Iris pigment epithelial cell (primary cell): ENCODE measurements at places on chromosomes 11 and 22.
A peak's percentile ranks its signal among the peaks of the same experiment; 100 is the strongest.

GRCh38 chr11:12198251-12199222 lies 88.1 kb downstream of the MICAL2 start:
- no peak for DNase-seq

DNA sequence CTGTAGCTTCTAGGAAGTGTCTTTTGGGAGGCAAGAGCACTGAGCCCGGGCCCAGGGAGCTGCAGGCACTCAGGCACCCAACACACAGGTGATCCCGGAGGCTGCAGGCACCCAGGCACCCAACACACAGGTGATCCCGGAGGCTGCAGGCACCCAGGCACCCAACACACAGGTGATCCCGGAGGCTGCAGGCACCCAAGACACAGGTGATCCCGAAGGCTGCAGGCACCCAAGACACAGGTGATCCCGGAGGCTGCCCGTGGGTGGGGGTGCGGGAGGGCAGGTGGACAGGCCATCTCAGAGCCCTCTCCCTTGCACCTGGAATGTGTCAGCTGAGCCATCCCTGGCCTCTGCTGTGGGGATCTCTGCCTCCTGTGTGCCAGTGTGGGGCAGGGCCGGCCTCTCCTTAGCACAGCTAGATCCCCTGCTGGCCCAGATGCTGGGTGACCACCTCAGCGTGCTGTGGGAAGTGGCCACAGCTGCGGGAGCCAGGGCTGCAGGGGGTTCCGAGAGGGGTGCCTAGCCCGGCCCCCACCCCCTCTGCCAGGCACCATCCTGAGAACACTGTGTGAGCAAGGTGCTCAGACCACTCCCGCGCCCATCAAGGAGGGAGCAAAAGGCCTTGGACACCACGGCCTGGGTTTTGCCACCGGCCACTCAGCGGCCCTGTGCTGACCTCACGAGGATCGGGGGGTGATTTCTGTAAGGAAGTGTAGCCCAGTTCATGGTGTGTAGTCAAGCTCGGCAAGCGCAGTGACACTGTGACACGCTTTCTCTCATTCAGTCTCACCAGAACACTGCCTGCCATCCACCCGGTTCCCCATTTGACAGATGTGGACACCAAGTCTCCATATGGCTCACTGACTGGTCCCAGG lies 14.2 kb downstream of the MRGPRG start:
- DNase-seq: no peak

DNA sequence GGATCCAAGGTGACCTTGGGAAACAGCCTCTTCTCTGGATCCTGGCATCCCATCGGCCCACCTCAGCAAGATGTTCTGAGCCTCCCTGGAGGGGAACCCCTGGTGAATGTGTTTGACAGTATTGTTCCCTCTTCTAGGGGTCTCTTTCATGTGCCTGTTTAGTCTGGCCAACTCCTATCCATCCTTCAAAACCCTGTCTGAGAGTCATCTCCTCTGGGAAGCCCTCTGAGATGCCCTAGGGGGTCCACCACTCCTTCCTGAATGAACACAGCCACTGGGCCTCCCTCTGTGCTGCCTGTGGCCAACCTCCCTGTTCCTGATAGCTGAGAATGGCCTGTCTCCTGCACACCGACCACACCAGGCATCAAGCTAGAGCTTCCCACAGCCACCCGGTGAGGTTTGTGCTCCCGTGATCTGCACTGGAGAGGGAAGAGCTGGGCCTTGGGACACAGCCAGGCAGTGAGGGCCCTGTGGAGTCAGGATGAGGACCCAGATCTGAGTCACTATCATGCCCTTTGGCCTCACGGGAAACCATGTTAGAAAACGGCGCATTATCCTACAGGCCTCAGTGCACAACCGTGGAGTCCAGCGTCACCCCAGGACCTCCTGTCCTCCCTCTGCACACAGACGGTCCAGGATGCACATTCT lies 8.8 kb downstream of the WNT7B start:
- DNase-seq: peak; percentile 36

DNA sequence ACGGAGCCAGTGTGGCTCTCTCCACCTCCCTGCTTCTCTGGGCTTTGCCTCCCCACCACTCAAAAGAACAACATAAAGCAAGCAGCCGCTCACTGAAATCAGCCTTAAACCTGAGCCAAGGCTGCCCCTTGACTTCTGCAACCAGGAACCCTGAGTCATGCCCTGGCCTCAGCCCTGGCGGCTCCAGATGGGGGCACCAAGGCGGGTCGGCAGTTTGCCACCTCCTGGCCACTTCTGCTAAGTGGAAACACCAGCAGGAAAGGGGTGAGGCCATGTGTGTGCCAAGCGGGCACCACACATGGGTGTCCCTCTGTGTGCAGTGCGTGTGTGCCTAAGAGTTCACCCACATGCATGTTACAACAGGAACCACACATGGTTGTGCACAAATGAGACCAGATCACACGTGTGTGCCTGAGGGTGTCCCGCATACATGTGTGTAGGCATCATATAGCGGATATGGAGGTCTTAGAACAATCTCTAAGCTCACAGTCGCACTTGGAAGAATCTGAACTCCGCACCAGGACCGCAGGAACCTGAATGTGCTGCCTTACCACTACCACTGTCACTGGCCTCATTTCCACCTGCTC lies 221.2 kb downstream of the MN1 start:
- no peak for DNase-seq

GRCh38 chr11:5293028-5293427 lies 8.7 kb downstream of the OR51B4 start:
- DNase-seq: no peak

DNA sequence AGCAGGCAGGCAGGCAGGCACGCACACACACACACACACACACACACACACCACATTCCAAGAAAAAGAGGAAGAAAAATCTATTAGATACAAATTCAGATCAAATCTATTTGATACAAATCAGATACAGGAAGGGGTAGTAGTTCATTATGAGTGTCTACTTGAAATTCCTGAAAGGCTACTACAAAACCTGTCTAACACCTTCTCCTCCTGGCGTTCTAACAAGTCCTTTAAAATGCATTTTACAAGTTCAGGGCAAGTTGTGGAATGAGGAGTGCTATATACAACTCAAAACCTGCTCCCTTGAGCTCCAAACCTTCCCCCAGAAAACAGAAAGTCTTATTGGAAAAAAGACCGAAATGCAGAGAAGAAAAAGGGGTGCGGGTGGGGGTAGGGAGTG lies 476 bp downstream of the ARHGAP32 start:
- DNase-seq: no peak

GRCh38 chr11:116473206-116473769 lies 299.5 kb downstream of the BUD13 start:
- no peak for DNase-seq

GRCh38 chr11:54979375-54979774 lies 272.7 kb downstream of the OR4A5 start:
- DNase-seq: no peak

DNA sequence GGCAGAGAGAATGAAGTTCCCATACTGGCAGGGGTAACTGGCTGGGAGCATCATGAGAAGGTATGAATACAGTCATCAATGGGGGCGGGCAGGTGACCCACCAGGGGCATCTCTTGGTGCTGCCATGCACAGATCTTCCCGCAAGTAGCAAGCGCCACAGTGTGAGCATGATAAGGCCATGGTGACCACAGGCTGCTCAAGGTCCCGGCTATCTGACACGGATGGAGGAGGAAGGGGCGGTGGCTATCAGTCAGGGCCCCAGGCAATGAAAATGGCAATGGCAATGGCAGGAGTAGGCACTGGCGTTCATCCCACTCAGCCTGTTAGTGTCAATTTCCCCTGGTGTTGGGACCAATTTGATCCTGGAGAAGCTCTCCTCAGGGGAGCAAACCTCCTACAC lies 21.6 kb downstream of the ASCL2 start:
- no peak for DNase-seq

- DNase-seq: no peak
Observed at GRCh38 chr22:45207533-45207932, 33.2 kb downstream of the KIAA0930 start.

DNA sequence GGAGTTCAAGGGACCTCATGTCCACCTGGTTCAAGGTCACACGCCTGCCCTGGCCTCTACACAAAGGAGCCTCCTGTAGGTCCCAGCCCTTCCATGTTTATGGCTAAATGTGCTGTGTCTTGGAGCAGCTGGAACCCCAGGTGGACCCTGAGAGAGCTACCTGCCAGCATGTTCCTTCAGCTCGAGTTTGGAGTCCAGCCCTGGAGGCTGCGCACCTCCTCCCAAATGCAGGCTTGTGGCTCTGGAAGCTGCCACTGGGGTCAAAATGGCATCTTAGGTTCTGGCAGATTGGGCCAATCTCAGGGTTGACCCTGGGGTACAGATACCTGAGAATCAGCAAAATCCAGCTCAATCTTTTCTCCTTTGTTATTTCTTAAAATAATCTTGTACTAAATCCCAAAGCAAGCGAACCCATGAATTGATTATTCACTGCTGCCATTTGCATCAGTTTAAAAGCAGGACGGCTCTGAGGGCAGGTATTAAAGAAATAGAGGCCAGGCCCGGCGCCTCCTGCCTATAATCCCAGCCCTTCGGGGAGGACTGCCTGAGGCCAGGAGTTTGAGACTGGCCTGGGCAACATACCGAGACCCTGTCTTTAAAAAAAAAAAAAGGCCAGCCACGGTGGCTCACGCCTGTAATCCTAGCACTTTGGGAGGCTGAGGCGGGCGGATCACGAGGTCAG lies 2.9 kb downstream of the TNFRSF13C start:
- no peak for DNase-seq

DNA sequence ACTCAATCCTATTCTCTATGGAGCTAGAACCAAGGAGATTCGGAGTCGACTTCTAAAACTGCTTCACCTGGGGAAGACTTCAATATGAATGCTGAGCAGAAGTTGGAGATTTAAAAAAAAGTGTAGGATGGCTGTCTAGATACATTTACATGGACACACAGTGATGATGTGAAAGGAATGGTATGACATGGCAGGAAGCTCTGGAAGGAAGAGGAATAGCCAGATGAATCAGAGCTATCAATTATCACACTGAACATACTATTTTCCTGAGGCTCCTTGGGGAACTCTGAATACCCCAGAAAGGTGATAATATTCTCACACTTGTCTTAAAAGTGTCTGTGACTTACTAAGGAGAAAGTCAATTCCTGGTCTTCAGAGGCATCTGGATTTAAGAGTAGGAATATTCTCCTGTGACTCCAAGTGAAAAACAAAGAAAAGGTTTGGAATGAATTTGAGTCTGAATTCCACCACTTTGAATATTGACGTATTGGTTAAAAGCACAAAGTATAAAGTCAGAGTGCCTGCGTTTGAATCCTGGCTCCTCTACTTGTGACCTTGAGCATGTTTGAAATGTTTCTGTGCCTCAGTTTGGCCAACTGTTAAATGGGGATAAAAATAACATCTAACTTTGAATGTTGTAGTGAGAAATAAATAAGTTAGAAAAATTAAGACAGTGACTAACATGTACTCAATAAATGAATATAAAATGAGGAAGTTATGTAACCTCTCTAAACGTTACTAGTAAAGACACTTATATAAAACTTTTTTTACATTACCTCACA lies 1.3 kb downstream of the OR52D1 start:
- DNase-seq: no peak

DNA sequence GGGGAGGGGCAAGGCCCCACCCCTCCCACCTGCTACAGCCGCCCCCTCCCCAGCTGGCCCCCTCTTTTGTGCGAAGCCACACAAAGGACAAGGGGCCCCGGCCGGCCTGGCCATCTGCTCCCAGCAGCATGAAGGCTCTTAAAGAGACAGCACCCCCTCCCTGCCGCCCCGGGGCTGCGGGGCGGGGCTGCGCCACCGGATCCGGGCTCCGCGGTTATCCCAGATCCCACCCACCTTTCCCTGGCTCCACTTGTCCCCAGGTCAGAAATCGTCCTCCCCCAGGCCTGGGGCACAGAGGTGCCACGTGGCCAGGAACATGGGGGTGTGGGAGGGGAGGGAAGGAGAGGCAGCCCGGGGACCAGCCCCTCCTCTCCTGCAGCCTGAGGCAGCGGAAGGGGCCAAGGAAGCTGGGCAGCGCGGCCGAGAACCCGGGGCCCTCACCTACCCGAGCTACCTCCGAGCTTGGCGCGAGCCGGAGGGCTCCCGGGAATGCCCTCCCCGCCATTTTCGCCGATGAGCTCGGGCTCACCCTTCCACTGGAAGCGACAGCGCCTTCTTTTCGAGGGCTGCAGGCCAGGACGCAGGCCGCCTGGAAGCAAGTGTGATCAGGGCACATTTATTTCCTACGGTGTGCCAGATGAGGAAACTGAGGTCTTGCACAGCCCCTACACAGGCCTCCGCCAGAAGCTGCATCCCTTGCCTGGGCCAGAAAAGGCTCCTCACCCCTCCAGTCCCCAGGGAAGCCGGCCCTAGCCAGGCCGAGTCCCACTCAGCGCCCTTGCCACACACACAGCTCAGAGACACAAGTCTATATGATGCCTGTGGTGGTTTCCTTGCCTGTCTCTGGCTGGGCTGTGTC lies 2.5 kb upstream of the RCOR2 start:
- DNase-seq: no peak

GRCh38 chr11:18270102-18270501 lies 4.0 kb downstream of the SAA1 start:
- no peak for DNase-seq

- DNase-seq: peak; percentile 67
Observed at GRCh38 chr22:19571207-19571795, 47.1 kb upstream of the CLDN5 start.

- no peak for DNase-seq
Observed at GRCh38 chr11:74020539-74020938, 11.7 kb upstream of the UCP3 start.

- no peak for DNase-seq
Observed at GRCh38 chr11:102276783-102277182, 40.5 kb upstream of the BIRC3 start.

DNA sequence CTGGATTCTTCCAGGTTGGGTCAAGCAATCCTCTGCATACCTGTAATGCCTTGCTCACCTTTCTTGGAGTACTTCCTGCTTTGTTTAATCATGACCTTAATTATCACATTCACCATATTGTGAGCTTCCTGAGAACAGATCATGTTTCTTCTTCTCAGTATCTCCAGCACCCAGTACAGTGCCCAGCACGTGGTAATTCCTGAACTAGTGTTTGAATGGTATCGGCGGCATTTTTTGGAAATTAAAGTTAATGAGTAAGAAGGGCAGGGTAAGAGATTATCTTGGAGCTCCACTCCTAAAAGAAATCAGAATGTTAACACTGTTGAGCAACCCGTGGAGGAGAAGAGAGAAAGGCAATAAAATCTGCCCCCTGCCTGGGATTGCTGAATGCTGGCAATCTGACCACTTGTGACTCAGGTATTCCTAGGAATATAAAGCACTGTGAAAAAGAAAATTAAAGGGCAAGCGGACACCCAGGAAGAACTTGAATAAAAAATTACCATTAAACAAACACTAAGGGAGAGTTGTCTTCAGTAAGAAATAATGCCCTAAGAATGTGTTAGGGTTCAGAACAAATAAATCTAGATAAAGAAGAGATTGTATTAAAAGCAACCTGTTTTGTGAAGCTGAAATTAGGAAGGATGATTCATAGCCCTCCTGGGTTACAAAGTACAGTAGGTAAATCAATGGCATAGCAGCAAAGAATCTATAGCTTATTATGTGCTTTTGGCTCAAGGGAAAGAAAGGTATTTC lies 92.9 kb downstream of the PDHX start:
- peak; percentile 76 for DNase-seq
